ENCODE measurements at places on chromosomes 4 and X. TPM values are rescaled to one million over a fixed set of nuclear protein-coding genes. Genes with fewer than 3 reads are reported as not detected.

DNA sequence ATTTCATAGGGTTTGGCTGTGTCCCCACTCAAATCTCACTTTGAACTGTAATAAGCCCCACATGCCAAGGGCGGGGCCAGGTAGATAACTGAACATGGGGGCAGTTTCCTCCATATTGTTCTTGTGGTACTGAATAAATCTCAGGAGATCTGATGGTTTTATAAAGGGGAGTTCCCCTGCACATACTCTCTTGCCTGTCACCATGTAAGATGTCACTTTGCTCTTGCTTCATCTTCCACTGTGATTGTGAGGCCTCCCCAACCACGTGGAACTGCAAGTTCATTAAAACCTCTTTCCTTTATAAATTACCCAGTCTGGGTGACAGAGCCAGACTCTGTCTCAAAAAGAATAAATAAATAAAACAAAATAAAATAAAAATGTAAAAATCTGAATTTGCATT is 95.9 kb downstream of the PDS5A start:
- no peak overlapping the region for H3K4me3 ChIP-seq
- no peaks in the 10 kb centered on the region for H3K27me3 ChIP-seq
- DNase-seq: no peak

DNA sequence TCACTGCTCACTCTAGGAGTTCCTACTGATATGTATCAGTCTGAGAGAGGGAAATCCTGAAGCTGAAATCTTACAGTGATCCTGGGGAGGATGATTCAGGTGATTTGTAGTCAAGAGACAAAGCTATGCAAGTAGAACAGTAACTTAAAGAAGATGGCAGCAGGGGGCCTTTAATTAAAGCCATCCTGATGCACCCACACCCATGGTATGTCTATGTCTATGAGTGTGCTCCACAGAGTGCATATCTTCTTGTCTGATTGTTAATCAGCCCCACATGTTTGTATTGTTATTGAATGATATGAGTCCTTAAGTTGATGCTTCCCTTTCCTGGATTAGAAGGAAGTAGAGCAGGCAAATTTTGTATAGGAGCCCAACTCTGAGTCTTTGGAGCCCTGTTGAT is 78.8 kb downstream of the NHS start:
- no peak overlapping the region for H3K27ac ChIP-seq
- no peaks in the 10 kb centered on the region for H3K36me3 ChIP-seq
- no peak overlapping the region for H3K4me3 ChIP-seq
- no peaks in the 10 kb centered on the region for H3K27me3 ChIP-seq

GRCh38 chr4:20829617-20830357 is 129.5 kb downstream of the PACRGL start:
- no peaks in the 10 kb centered on the region for H3K4me1 ChIP-seq
- DNase-seq: no peak
- H3K4me3 ChIP-seq: no peak overlapping the region
- no peak overlapping the region for H3K27ac ChIP-seq
- no peaks in the 10 kb centered on the region for H3K27me3 ChIP-seq

DNA sequence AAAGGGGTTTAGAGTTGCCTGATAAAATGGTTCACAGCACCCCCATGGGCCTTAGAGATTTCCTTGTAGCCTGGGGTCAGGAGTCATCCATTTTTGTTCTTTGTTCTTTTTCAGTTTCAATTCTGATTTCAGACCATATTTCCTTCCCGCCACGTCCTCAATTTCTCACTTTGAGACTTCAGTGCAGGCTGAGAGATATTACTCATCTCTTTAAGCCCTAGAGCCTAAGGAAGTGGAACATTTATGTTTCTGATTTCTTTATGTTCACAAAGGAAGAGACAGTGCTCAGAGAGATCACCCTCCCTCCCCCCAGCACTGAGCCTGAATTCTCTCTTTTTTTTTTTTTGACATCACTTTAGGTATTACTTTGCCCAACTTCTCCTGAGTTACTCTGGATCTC is 56.3 kb downstream of the MSN start:
- no peaks in the 10 kb centered on the region for H3K27me3 ChIP-seq
- no peak for DNase-seq
- no peak overlapping the region for H3K27ac ChIP-seq
- peaks cover 15% of the 10 kb centered on the region for H3K36me3 ChIP-seq
- peaks cover 31% of the 10 kb centered on the region for H3K4me1 ChIP-seq

DNA sequence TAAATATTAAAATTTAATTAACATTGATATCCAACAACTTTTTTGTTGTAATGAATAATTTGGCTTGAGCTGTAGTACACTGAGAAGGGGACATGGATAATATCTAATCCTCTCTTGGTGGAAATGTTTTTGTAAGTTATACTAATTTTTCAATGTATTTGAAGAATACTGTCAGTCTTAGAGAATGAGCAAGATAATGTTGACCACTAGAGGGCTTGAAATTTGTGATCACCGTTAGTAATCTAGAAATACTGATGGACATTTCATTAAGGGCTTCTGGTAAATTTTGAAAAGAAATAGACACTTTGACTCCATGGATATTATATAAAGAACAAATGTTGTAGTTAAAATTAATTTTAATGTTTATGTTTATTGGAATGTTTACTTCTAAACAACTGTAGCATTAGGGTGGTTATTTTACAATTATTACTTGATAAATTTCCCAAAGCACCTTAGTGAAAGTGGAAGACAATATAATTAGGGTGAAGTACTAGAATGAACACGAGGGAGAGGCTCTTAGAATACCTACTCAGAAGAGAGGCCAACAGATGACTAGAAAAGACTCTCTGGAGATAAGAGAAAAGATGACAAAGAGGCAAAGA is 20.0 kb upstream of the CAMK2D start:
- no peak overlapping the region for H3K4me3 ChIP-seq
- H3K36me3 ChIP-seq: no peaks in the 10 kb centered on the region
- no peak for DNase-seq
- H3K27me3 ChIP-seq: no peaks in the 10 kb centered on the region
- H3K27ac ChIP-seq: no peak overlapping the region
- H3K4me1 ChIP-seq: peaks cover 7% of the 10 kb centered on the region

DNA sequence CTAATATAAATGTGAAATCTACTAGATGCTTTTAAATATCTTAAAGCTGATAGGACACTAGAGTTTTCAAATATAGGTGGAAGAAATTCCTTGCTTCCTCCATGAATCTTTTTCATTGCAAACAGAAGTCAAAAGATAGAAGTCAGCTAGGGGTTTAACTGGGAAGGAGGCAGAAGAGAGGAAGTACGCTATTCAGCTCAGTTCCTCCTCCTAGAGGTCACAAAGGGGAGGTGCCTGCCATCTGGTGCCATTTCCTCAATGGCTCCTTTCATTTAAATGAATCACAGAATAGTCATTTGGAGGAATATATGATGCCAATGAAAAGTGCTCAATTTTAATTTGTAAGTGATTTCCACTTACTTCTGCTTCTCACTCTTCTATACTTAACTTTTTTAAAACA is 8.5 kb downstream of the COL25A1 start:
- H3K4me1 ChIP-seq: no peaks in the 10 kb centered on the region
- no peak overlapping the region for H3K27ac ChIP-seq
- no peak overlapping the region for H3K4me3 ChIP-seq

GRCh38 chrX:41512394-41512793 is 65.3 kb downstream of the NYX start:
- no peaks in the 10 kb centered on the region for H3K4me1 ChIP-seq
- no peak overlapping the region for H3K4me3 ChIP-seq
- H3K27ac ChIP-seq: no peak overlapping the region
- no peaks in the 10 kb centered on the region for H3K27me3 ChIP-seq

GRCh38 chrX:6732101-6732500 is 197.2 kb upstream of the VCX3A start:
- H3K4me1 ChIP-seq: no peaks in the 10 kb centered on the region
- no peak overlapping the region for H3K4me3 ChIP-seq
- H3K27ac ChIP-seq: no peak overlapping the region
- DNase-seq: no peak

DNA sequence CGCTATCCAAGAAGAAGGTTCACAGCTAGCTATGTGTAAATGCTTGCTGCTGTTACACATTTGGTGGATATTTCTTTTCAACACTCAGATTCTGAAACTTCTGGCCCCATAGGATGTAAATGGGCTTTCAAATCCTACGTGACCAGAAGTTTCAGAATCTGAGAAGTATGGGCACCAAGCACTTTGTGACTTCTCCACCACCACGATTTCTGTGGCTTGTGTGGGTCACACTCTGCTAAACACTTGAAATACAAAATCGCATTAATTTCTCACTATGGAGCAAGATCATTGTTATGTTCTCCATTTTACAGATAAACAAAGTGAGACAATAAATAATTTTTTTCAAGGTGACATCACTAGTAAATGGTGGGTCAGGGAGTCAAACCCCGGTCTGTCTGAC is 259.4 kb upstream of the JADE1 start:
- H3K4me3 ChIP-seq: no peak overlapping the region
- H3K36me3 ChIP-seq: no peaks in the 10 kb centered on the region
- H3K27me3 ChIP-seq: no peaks in the 10 kb centered on the region
- H3K27ac ChIP-seq: no peak overlapping the region
- H3K4me1 ChIP-seq: peaks cover 11% of the 10 kb centered on the region
- DNase-seq: no peak

- H3K27ac ChIP-seq: no peak overlapping the region
- H3K4me3 ChIP-seq: no peak overlapping the region
- no peaks in the 10 kb centered on the region for H3K36me3 ChIP-seq
- H3K27me3 ChIP-seq: no peaks in the 10 kb centered on the region
- H3K4me1 ChIP-seq: no peaks in the 10 kb centered on the region
These were observed 84.3 kb upstream of the TAPT1 start for GRCh38 chr4:16310606-16311005.

- no peak for DNase-seq
- no peaks in the 10 kb centered on the region for H3K4me1 ChIP-seq
- H3K27me3 ChIP-seq: no peaks in the 10 kb centered on the region
- H3K36me3 ChIP-seq: no peaks in the 10 kb centered on the region
These were observed 2.9 kb downstream of the EDA start for GRCh38 chrX:69618803-69619202.

DNA sequence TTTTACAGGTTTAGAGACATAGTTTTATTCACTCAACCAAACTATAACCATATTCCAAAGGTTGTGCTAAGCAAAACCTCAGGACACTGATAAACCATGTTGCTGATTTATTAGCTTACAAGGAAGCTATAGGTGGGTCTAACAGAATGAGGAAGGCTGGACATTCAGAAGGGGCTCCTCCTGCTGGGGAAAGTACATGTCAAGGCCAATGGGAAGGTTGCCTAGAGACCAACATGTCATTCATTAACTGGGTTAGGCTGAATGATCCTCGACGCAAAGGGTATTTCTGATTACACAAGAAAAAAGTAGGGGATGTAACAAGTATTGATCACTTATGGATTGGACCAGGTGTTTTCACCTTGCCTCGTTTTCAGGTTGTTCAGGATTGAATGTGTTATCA is 30.3 kb downstream of the SLC10A6 start:
- no peak overlapping the region for H3K4me3 ChIP-seq
- no peak for DNase-seq
- no peak overlapping the region for H3K27ac ChIP-seq
- no peaks in the 10 kb centered on the region for H3K27me3 ChIP-seq
- peaks cover 16% of the 10 kb centered on the region for H3K36me3 ChIP-seq

DNA sequence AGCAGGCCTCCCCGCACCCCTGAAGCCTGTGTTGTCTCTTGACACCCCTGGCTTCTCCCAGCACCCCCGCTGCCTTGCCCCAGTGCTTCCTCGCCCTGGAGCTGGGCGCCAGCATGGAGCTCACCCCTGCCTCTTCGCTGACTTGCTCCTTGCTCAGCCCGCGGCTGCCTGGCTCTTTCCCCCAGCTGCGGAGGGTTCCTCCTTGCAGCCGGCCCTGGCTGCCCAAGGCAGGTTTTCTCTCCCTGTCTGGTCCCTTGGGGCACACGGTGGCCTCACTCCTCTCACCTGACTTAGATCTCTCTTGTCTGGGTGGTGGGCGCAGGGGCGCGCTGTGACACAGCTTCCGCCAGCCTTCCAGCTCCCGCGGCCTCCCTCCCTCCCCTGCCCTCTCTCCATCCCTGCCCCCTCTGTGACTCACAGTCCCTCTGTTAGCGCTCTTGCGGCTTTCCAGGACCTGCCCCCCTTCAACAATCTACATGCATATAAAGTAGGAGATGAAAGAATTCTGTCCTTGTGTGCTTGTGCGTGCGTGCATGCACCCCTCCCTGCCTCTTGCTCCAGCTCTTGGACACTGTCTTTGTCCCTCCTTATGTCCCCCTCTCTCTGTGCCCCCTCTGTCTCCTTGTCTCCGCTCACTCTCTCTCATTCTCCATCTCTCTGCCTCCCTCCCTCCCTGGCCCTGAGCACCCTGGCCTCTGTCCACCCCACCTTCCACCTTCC is 2.2 kb downstream of the PLXNB3 start:
- H3K27ac ChIP-seq: no peak overlapping the region
- peaks cover 3% of the 10 kb centered on the region for H3K4me1 ChIP-seq
- H3K36me3 ChIP-seq: no peaks in the 10 kb centered on the region
- peak; percentile 54 for DNase-seq

DNA sequence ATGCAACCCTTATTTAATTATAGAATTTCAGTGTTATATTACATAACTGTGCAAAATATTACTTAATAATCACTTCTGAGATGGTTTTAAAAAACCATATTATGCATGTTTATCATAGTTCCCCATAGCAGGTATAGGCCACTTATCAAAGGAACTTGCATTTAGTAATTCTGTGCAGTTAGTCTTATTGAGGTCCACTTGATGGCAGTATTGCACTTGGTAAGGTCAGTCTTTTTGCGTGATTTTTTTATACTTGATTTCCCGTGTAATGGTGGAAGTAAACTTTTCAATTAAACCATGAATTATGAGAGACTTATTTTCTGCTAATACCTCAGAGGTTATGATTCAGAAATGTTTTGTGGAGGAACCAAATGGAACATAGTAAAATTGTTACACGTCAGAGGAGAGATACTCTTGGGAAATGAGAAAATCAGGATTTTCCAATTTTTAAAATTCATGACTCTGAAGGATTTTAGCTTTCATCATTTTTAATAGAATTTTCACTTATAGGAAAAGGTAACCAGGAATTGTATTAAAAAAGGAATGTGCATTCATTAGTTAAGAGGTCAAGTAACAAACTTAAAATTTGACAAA is 230.0 kb downstream of the CCSER1 start:
- no peak for DNase-seq
- H3K27me3 ChIP-seq: no peaks in the 10 kb centered on the region
- H3K36me3 ChIP-seq: no peaks in the 10 kb centered on the region
- no peak overlapping the region for H3K4me3 ChIP-seq
- H3K27ac ChIP-seq: no peak overlapping the region
- no peaks in the 10 kb centered on the region for H3K4me1 ChIP-seq

DNA sequence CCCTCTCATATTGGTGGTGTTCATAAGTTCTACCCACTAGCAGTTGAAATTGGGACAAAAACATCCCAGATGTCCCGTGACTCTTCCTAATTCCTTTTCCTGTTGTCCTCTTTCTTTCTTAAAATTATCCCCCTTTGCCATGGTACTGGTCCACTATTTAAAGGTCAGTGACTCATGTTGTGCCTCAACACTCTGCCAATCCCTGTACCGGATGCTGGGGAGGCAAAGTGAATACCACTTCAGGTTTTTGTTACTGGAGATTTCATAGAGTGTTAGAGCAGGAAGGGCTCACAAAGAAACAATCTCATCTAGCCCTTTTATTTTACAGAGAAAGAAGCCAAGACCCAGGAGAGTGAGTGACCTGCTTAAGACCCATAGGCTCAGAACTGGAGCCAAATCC is 24.6 kb downstream of the SEPTIN11 start:
- H3K27ac ChIP-seq: no peak overlapping the region
- no peaks in the 10 kb centered on the region for H3K27me3 ChIP-seq

- H3K36me3 ChIP-seq: no peaks in the 10 kb centered on the region
- no peak overlapping the region for H3K4me3 ChIP-seq
- H3K27ac ChIP-seq: no peak overlapping the region
- DNase-seq: no peak
- H3K4me1 ChIP-seq: no peaks in the 10 kb centered on the region
These were observed 374.2 kb downstream of the FBXO8 start for GRCh38 chr4:173909294-173909693.

CLDN34 gene
- 0.55 TPM for total RNA-seq

SLC30A9 gene
- 42.5 TPM for total RNA-seq

PPEF2 gene
- total RNA-seq: not detected

TENM3 gene
- total RNA-seq: 5.6 TPM

MRPS18C gene
- 30.0 TPM for total RNA-seq
